Foreskin keratinocyte (primary cell): ENCODE measurements at places on chromosomes 4 and X. TPM values are rescaled to one million over a fixed set of nuclear protein-coding genes. Genes with fewer than 3 reads are reported as not detected.

FAM149A gene
- polyA plus RNA-seq, result 0.39 and 0.50 TPM in 2 replicates

PRDM8 gene
- polyA plus RNA-seq, result 3.5 and 4.9 TPM in 2 replicates

JAKMIP1 gene
- not detected in 2 replicates for polyA plus RNA-seq

MTMR8 gene
- 0.90 and 0.93 TPM in 2 replicates for polyA plus RNA-seq

TEC gene
- polyA plus RNA-seq, result 0.06 and 0.07 TPM in 2 replicates

CAPN6 gene
- polyA plus RNA-seq, result 0.08 and 0.25 TPM in 2 replicates

GAGE2A gene
- not detected in 2 replicates for polyA plus RNA-seq

ADH7 gene
- polyA plus RNA-seq, result not detected in 2 replicates

ANAPC10 gene
- polyA plus RNA-seq, result 20.2 and 25.4 TPM in 2 replicates

UNC5C gene
- not detected in 2 replicates for polyA plus RNA-seq

SPATA4 gene
- polyA plus RNA-seq, result 0.09 and 0.12 TPM in 2 replicates

RASGEF1B gene
- polyA plus RNA-seq, result 0.10 and 0.26 TPM in 2 replicates

TLR10 gene
- not detected in 2 replicates for polyA plus RNA-seq

GRCh38 chr4:185513489-185514181 is 21.7 kb downstream of the PDLIM3 start:
- no peak for DNase-seq

DNA sequence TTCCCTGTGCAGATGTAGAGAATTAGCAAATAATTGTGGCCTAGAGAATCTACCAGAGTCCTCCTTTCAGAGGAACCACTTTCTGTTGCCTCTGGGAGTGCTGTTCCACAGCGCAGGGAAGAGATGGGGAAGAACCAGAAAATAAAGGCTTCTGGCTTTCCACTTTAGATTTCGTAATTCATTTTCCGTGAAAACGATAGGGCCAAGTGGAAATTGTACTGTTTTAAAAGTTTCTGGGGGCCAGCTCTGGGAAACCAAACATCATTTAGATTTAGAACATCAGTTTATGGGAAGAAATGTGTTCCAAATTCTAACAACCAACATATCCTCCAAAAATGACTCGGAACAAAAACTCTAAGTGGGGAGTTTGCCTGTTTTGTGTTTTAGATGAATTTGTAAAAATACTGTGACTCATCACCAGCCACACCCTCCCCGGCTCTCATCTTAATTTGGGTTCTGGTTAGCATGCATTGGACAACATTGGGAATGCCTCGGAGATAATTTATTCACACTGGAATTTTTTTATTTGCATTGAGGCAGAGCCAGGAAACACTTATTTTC is 65.2 kb upstream of the LNX1 start:
- no peak for DNase-seq

GRCh38 chr4:176453658-176454057 is 133.9 kb downstream of the SPCS3 start:
- no peak for DNase-seq

- no peak for DNase-seq
These were observed 28.2 kb downstream of the NELFA start for GRCh38 chr4:1980561-1981041.

DNA sequence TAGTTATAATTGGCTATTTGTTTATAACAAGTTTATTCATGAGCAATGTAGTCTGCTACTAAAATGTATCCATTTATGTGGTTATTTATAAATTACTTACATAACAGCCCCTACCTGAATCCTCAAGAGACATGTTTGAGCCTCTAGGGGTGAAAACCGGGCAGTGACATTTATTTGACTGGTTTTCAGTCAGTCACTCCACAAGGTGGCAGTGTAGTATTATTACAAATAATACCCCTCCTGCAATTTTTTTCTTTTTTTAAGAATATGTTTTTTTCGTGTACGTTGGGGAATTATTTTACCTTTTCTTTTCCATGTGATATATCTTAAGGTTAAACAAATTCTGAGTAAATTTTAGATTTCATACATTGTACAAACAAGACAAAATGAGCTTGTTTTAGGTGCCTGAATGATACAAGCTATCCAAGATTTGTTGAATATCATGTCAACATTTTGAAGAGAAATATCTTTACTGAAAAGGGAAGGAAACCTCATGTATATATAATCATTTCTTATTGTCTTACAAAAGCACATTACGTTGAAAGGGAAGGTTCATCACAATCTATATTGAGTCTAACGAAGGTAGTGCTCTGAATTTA is 598.7 kb upstream of the TECRL start:
- peak; percentile 34 for DNase-seq

- DNase-seq, result peak; percentile 77
These were observed 333.8 kb upstream of the PCDH7 start for GRCh38 chr4:30386266-30386895.

DNA sequence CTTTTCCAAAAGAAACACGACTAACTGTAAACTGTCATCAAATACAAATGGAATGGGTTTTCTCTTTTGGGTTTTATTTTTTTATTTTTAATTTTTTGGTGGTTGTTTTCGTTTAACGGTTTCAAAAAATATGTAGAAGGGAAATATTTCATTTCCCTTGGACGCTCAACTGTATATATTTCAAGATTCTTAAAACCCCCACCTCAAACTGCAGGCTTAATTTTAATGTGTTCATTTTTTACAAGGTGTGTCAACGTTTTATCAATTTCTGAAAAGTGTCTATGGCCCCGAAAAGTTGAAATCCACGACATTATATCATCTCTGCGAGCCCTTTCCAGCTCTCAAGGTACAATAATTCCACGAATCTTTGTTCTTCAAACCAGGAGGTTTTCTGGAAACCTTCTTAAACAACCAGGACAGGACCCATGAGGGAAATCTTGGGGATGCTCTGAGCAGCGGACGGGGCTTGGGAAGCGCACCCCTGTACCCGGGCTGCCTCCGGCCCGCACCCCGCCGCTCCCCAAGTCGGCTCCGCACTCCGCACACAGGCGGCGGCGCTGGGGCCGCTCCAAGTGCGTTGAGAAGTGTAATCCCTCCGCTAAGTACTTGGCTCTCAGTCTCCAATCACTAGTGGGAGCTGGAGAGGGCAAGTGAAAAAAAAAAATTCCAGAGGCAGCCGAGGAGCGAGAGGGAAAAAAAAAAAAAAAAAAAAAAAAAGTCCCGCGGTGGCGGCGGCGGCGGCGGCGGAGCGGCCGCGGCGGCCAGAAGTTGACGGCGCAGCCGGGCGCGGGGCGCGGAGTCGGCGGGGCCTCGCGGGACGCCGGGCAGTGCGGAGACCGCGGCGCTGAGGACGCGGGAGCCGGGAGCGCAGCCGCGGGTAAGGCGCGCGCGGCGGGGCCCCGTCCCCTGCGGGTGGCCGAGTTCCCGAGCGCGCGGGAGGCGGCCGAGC is at the start of gene BMPR1B:
BMPR1B (plus strand) TSS at position 764 of the 949 bp plus-strand sequence. CDS start 346,470 bp downstream, outside the sequence.
- DNase-seq, result peak; percentile 24

DNA sequence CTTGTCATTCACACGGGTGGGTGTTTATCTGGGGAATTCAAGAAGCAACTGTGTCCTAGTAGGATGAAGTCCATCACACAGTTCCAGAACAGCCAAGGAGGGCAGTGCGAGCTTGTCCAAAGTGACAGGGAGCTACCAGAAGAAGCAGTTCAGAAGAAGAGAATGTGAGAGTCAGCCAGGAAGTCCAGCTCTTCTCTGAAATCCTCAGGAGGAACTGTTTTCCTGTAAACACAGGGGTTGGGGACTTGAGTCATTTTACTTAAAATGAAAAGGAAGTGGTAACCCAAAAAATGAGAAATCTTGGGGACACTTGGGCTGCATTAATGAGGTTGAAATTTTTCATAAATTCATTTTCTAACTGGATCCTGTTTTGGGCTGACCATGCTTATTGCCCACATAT is 8.2 kb upstream of the TLR10 start:
- no peak for DNase-seq

DNA sequence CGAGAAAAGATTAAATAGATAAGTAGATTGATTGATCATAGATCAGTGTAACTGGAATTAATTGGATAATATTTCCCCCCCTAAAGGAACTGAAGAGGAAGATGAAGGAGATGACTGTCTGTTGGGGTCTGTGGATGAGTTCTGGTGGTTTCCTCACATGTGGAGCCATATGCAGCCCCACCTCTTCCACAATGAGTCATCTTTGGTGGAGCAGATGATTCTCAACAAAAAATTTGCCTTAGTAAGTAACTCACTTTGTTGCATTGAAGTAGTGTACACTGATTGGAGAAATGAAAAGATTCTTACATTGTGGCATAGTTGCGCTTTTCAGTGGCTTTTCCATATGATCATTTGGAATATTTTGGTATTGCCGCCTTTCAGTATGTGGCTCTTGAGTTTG is 80.4 kb downstream of the NDST3 start:
- peak; percentile 8 for DNase-seq

- no peak for DNase-seq
These were observed 72.8 kb downstream of the MANBA start for GRCh38 chr4:102687982-102688433.

- peak; percentile 92 for DNase-seq
These were observed 1.4 kb downstream of the SPATA4 start for GRCh38 chr4:176193938-176194337.

GRCh38 chr4:52890521-52890791 is 28.3 kb downstream of the RASL11B start:
- no peak for DNase-seq

- peak; percentile 39 for DNase-seq
These were observed 87.3 kb downstream of the STPG2 start for GRCh38 chr4:98055800-98056501.

DNA sequence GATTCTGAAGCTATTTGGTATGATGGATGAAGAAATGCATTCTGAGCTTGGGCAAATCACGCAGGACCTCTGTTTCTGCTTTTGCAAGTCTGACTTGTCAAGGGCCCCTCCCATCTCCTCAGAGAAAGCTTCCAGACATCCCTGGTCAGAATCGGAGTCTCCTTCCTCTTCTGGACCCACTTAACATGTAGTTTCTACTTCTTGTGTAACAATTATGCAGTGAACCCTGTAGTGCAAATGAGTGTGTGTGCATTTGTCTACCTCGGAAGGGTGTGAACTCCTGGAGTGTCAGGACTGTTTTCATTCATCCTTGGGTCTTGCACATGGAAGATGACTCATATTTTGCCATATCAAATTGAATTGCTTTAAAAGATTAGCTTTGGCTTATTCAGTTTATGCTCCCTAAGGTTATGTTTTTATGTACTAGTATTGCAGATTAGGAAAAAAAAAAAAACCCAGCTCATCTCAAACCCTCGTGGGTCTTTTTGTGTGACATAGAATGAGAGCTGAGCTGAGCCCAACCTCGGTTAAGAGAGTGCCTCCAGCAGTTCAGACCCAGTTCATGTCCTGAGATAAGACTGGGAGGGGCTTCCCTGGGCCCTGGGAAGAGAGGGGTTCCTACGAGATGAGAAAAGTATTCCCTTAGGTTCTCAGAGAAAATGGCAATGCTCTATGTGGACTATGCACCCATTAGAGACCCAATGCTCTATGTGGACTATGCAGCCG is 61.1 kb upstream of the RPL34 start:
- DNase-seq, result no peak

DNA sequence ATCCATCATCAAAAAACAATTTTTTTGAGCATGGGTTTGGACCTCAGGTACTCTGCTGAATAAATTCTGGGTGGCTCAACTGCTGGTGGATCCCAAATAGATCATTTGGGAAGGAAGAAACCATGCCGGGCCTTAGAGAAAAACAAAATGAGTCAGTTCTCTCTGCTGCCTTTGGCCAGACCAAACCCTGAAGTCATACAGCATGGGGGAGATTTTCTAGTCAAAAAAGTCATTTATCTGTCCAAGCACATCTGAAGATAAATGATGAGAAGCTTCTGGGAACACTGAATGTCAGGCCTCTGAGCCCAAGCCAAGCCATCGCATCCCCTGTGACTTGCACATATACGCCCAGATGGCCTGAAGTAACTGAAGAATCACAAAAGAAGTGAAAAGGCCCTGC is 261.4 kb downstream of the DHX15 start:
- peak; percentile 10 for DNase-seq

GRCh38 chr4:24256066-24256465 is 328.3 kb downstream of the DHX15 start:
- DNase-seq, result no peak

GRCh38 chrX:53682885-53683555 is 3.5 kb downstream of the HUWE1 start:
- peak; percentile 57 for DNase-seq

DNA sequence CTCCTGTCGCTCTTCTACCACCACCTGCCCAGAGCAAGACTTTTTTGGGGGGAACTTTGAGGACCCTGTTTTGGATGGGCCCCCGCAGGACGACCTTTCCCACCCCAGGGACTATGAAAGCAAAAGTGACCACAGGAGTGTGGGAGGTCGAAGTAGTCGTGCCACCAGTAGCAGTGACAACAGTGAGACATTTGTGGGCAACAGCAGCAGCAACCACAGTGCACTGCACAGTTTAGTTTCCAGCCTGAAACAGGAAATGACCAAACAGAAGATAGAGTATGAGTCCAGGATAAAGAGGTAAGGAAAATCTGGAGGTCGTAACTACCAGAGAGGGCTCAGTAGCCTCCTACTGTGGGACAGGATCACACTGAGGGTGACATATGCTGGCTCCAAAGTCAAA is 364.5 kb downstream of the MAPK10 start:
- no peak for DNase-seq

DNA sequence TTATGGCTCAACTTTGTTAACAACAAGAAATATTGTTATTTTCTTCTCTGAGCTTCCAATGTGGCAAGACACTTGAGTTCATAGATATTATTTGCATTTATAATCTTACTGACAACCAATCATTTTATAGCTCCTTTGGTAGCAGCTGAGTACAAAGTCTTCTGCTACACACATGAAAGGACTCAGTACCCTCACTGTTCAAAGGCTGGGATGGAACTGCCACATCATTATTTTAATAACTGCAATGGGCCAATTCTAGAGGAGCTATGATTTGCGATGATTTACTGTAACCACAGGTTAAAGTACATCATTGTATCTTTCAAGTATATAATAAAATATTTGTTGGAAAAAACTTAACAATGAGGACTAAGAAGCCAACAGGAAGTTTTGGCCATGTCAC is 10.9 kb downstream of the MTTP start:
- no peak for DNase-seq

DNA sequence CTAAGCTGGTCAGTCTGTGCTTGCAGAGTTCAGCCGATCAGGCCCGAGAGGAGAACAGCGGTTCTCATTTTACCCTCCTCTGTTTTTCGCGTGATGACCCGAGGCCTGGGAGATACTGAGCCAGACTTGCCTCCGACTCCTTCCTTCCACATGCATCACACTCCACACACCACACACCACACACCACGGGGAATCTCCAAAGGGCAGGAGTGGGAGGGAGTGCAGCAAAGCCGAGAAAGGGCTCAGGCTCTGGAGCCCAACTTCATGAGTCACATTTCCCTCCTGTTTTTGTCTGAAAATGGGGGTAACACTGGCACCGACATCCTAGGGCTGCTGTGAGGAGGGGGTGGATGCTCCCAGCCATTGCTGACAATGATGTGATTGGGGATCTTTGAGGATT is 38.9 kb downstream of the TKTL1 start:
- no peak for DNase-seq

DNA sequence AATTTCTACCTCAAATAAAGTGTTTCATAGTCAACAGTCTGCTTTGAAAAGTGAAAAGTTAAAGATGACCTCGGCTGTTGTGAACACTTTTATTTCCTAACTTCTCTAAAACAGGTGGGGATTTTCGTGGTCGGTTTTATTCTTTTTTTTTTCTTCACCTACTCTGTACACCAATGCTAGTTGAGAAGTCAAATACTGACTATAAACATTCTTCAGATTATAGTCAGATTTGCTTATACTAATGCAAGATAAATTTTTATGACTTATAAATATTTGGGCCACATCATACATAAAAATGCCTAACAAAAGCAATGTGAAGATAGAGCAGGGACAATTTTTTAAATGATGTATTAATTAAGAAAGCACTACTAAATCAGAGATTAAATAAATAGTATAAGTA is 98.1 kb upstream of the GPR34 start:
- DNase-seq, result no peak
